ENCODE measurements at places on chromosomes 1 and 21.

DNA sequence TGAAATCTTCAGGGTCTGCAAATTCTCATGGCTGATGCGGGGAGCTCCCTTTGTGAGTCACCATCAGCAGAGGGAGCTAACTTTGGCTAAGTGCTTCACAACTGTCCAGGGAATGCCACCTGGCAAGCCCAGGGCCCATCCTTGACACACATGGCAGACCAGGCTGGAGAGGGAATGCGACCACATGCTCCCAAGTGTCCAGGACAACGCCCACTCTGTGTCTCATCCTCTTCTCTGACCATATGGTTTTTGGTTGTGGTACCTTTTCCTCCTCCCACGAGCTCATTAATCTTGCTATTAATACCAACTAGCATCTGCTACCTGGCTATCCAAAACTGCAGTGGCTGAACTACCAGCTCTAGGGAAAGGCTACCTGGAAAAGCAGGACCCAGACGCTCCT, 37.1 kb upstream of the CLSTN1 start:
- DNase-seq, result no peak

GRCh38 chr1:30395631-30396030, 327.8 kb downstream of the MATN1 start:
- DNase-seq, result no peak

DNA sequence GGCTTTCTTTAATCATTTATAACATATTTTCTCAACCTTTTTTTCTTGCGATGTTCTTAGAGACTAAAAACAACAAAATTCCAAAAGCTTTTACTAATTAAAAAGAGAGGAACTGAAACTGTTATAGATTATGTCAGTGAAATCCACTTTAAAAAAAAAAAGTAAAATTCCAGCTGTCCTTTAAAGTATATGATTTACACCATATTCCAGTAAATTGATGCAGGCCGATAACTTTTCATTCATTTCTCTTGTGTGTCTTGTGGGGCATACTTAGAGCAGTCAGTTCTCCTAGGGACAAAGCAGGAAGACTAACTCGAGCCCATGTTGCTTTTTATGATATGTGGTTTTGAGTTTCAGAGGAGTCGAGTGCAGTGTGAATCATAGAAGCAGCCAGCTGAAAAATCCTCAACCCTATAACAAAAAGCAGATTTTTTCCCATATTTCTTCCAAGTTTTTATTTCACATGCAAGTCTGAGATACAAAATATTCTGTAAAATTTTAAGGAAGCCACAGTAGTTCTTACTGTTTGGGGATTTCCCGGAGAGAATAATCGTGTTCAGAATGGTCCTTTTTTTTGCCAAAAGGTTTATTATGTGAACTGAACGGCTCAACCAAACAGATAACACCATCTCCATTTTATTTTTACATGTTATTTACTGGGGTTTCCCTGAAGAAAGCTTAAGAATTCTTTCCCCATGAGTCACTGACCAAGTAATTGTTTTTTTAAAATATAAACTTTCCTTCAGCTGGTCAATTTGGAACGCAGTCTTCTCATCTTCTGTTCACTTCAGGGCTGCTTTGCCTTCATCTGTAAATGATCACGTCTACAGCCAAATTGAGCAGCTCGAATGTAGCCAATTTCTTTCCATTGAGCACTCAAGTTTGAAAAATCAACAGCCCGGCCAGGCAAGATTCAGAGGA, 77.0 kb upstream of the C1orf105 start:
- no peak for DNase-seq

DNA sequence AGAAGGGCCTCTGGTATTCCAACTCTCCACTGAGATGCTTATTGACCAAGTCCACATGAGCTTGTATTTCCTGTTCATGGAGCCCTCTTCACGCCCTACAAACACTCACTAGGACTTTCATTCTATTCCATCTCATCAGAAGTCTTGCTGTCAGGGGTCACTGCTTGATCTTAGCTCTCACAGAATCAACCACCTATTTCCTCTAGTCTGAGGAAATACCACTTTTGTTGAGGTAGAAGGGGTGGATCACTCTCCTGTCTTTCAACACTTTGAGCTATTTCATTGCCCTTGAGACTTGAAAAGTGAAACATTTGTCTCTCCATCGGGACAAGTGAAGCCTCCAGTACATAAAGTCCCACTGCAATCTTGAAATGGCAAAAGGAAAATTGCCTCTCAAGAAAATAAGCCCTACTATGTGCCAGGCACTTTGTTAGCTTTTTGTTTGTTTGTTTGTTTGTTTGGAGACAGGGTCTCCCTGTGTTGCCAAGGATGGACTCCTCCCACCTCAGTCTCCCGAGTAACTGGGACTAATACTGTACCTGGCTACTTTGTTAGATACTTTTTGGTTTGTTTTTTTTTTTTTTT, 19.8 kb upstream of the FAM110D start:
- DNase-seq, result no peak

GRCh38 chr1:45867697-45868348, 64.4 kb downstream of the MAST2 start:
- DNase-seq, result no peak
